ENCODE measurements at places on chromosomes 7 and 10.

- DNase-seq: no peak
These were observed 246.2 kb upstream of the PPP2R2D start for GRCh38 chr10:131654471-131655087.

DNA sequence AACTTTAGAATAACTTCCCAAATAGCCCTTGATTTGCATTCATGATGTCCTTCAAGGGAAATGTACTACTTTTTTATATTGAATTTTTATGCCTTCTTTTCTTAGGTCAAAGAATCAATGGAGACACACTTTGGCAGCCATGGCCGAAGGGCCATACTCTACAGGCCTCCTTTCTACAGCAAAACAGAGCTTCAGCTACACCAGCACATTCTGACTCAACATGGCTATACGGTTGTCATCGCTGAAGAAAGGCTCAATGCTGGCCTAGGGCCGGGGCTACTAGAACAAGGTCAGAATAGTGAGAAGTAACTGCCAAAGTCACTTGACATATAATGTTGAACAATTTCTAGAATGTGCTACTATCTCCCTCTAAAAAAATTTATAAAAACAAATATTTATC lies 27.0 kb downstream of the CPED1 start:
- no peak for DNase-seq

DNA sequence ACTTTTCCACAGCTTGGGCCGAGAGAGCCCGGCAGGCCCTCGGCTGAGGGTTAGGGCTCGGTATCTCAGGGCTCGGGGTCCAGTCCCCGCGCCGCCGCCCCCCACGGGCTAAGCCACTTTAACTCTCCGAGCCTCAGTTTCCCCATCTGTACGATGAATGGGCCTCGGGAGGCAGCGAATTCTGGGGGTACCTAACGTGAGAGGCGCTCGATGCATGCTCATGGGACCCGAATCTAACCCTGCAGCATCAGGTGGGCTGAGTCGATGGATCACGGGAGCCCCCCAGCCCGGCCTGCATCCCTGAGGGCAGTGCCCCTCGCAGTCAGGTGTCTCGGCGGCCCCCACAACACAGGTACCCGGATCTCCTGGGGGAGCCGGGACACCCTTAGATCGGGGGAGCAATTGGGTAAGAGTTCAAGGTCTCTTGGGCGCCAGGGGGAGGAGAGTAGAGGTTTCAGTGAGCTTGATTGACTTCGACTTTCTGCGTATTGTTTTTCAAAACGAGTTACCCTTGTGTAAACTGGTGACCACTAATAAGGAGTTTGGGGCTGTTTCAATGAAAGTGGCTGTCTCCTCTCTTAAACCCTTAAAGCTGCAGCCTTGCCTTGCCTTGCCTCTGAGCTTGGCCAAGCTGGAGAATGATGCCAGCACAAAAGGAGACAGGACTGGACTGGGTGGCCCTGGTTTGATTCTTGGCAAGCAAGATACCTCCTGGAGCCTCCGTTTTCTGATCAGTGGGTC lies 631 bp downstream of the POR start:
- DNase-seq: no peak

- no peak for DNase-seq
These were observed 382.5 kb downstream of the PARD3 start for GRCh38 chr10:34432589-34432988.

GRCh38 chr7:15015545-15016314 lies 113.2 kb upstream of the DGKB start:
- peak; percentile 76 for DNase-seq

- DNase-seq: no peak
These were observed 87.2 kb upstream of the UNC5B start for GRCh38 chr10:71124921-71125748.

GRCh38 chr10:123297175-123297574 lies 143.0 kb downstream of the BUB3 start:
- no peak for DNase-seq

GRCh38 chr10:58590152-58590840 lies 77.6 kb downstream of the BICC1 start:
- DNase-seq: no peak

GRCh38 chr10:75487755-75488125 lies 56.3 kb downstream of the LRMDA start:
- DNase-seq: no peak

GRCh38 chr7:71612911-71613310 lies 481.0 kb downstream of the GALNT17 start:
- DNase-seq: peak; percentile 19

DNA sequence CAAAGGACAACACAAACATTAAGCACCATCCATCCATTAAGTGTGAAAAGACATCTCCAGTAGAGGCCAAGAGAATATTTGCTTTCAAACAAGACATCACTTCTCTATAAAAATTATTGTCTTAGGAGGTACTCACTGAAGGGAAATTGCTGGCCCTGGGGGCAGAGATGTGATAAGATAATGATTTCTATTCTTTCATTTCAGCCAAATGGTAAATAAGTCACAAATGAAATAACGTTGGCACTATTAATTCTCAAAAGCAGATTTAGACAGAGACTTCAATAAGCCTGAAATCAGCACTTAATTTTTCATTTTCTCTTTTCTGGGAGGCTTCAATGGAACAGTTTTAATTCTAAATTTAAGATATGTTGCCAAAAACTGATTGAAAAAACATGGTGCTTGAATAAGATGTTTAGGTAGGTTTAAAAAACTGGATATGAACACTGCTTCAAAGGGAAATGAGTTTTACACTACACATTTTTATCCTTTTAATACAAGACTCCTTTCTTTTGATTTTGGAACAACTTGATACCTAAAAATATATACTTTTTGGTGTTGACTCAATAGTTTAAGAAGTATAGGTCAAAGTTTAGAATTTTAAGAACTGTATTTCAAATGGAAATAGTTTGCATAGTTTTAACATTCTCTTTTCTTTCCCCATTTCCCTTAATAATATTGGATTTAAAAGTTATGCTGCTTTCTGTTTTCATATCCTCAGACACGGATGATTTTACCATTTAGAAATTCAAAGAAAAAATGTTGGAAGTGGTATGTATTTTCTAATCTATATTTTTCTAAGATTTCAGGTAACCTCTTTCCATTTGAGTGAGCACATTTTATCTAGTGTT lies 204.0 kb downstream of the AHR start:
- no peak for DNase-seq

GRCh38 chr10:73648975-73649829 lies 6.6 kb downstream of the SYNPO2L start:
- DNase-seq: no peak

DNA sequence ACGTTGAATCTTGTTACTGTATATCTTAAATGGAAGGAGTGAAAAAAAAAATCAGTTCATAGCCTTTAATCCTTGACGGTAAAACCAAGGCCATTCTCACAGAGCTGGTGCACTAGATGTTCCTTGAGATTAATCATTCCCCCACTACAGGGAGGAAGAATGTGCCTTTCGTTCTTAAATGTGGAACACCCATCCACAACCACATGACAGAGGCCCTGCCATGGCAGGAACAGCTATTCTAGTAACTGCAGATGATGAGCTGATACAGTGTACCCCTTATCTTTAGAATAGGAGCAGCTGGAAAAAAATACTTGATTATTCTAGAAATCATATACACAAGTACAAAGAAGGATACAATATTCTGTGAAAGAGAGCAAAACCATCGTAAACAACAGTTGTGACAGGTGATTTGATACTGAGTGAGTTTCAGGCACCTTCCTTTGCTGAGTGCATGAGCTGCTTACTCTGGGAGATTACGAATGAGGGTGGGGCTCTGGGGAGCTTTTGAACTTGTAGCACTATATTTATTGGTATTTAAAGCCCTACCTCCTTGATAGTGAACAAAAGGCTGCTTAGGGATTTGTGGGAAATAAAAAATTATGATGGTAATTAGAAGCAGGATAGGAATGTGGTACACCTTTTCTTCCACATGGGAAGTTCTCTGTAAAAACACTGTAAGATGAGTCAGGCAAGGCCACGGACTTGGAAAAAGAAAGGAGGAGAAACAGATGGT lies 244.4 kb upstream of the SLC26A5 start:
- DNase-seq: peak; percentile 74

GRCh38 chr7:1758028-1758858 lies 88.2 kb downstream of the ELFN1 start:
- DNase-seq: no peak

DNA sequence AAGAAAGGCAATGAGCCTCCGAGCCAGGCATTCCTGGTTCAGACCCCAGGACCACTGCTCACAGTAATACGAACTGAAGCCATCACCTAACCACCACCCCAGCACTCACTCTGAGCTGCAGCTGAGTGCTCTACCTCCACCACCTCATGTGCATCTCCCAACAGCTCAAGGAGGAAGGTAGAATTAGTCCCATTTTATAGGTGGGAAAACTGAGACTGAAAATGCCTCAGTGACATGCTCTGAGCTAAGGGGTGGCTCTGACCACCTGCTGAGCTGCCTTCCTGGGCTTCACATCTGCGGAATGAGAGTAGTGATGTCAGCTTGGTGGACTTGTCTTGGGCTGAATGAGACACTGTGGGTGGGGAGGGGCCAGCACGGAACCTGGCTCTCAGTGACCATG lies 159.7 kb upstream of the UNC5B start:
- no peak for DNase-seq

- DNase-seq: no peak
These were observed 314.4 kb downstream of the PTPRN2 start for GRCh38 chr7:158273138-158273651.

DNA sequence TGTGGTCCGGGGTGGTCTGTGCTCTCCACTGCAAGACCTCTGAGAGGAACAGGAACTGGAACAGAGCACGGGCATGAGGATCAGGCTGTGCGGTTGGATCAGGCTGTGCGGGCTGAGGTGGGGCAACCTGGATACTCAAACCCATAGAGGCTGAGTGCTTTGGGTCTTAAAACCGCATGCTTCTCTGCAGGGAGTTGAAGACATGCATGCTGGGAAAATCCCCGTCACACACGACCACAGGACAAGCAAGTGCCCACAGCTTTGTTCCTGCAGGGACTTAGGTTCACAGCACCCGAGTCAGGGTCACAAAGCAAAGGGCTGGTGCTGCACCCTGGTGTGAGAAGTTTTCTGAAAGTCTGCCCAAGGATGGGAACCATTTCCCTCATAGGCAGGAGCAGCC lies 221.2 kb downstream of the ZMYND11 start:
- no peak for DNase-seq

GRCh38 chr10:122245136-122245535 lies 26.0 kb upstream of the BTBD16 start:
- DNase-seq: no peak

GRCh38 chr10:45439365-45439764 lies 65.3 kb downstream of the ALOX5 start:
- DNase-seq: no peak

- DNase-seq: no peak
These were observed 31.9 kb downstream of the HEPACAM2 start for GRCh38 chr7:93194386-93194785.

DNA sequence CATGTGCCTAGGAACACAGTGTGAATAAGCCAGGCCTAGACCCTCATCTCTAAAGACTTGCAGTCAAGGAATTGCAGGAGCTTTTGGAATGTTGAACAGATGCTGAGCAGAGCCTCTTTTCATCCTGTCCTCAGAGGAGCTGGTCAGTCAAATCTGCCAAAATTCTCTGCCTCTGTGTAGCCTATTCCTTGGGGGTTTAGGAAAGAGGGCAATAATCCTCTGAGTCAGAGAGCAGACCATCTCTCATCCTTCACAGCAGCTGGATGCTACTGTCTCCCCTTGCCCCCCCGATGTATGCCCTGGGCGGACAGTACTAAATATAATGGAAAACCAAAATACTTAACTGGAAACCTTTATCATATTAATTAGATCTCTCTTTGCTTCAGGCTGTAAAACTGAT lies 52.6 kb downstream of the BICC1 start:
- no peak for DNase-seq

- no peak for DNase-seq
These were observed 172.2 kb downstream of the RTKN2 start for GRCh38 chr10:62096256-62096933.

GRCh38 chr7:1004018-1004852 lies 21.3 kb downstream of the CYP2W1 start:
- no peak for DNase-seq

DNA sequence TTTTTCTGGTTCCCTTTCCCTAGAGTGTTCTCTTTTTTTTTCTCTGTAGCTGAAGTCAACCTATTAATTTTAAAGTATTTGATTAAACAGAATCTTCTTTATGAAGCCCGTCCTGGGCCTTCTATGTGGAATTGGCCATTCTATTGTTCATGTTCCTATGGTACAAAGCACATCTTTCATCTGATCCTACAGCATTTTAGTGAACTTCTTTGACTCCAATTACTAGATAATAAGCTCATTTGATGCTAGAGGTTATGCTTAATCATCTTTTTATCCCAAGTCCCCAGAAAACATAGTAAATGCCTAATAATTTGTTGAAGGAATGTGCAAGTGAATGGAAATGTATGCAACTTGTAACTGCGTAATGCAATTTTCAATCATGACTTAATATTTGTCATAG lies 472.0 kb upstream of the KLF6 start:
- DNase-seq: no peak

DNA sequence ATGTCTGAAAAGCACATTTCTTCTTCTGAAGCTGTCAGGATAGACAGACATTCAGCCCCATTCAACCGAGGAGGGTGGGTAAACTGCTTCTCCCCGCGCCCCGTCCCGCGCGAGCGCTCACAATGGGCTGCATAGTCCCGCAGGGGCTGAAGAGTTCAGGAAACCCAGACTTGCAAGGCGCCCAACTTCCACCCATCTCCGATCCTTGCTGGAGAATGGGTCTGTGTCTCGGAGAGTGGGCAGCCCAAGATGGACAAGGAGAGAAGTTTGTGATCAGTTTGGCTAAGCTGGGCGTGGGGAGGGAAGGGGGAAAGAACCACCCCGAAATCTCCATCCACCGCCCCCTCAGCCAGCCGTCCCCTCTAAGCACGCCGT lies 686 bp downstream of the AASS start:
- DNase-seq: no peak

GRCh38 chr7:87159538-87159937 lies 7.3 kb downstream of the DMTF1 start:
- DNase-seq: no peak

DNA sequence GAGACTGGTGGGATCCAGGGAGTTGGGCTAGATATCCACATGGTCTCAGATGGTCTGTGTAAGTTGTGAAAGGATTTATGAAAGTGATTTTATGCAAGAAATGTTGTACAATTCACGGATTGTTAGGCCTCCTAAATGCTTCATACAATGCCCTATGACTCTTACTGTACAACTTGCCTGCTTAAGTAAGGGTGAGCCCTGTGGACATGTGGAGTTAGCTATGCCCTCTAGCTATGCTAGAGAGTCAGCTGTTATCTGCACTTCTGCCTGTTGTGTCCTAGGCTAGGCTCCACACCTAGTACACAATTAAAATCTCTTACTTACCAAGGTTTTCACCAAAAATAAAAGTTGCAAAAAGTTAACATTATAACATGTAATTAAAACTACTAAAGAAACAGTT lies 1.7 kb upstream of the CFAP43 start:
- DNase-seq: no peak

Data from DMS 273 treated with DMSO at 0.1 percent for 48 hours (cell line).